ENCODE measurements at places on chromosomes 12 and 14.

DNA sequence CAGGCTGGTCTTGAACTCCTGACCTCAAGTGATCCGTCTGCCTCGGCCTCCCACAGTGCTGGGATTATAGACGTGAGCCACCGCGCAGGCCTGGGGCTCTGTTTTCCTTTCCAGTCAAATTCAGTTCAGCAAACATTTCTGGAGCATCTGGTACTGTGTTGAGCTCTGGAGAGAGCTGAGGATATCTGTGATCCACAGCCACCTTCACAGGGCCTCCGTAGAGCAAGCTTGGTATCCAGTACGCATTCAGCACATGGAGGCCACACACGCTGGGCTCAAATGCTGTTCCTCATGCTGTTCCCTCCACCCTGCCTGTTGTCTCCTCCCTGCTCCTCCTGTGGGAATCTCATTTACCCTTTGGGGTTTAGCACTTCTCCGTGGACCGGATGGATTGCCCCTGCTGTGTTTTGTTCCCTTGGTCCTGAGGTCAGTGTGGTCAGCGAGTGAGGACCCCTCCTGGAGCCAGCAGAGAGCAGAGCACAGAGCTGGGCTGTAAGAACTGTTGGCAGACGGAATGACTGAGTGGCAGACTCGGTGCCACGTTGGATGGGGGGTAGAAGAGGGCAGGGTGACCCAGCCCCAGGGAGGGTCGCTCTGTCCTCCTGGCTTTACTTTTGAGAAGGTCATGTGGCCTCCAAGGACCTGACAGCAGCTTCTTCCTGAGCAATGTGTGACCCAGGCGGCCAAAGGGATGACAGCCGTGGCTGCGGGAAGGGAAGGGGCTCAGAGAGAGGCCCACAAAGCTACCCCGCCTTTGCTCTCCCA lies 891 bp downstream of the RPS6KL1 start:
- no peak for DNase-seq

DNA sequence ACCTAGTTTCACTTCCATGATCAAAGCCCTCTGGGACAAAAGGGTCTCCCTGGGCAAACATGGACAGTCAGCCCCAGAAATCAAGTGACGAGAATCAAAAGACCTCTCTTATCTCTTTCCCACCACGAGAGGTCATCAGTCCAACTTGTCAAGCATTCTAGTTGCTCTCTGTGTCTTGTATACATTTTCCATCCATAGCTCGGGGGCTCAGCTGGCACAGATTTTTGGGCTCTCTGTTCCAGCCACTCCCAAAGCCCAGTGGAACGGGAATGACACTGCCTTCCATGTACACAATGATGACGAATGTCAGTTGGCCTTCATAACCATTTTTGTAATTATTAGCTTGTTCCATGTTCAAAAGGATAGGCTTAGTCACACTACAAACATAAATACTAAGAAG lies 29.7 kb downstream of the NOS1 start:
- DNase-seq, result no peak

DNA sequence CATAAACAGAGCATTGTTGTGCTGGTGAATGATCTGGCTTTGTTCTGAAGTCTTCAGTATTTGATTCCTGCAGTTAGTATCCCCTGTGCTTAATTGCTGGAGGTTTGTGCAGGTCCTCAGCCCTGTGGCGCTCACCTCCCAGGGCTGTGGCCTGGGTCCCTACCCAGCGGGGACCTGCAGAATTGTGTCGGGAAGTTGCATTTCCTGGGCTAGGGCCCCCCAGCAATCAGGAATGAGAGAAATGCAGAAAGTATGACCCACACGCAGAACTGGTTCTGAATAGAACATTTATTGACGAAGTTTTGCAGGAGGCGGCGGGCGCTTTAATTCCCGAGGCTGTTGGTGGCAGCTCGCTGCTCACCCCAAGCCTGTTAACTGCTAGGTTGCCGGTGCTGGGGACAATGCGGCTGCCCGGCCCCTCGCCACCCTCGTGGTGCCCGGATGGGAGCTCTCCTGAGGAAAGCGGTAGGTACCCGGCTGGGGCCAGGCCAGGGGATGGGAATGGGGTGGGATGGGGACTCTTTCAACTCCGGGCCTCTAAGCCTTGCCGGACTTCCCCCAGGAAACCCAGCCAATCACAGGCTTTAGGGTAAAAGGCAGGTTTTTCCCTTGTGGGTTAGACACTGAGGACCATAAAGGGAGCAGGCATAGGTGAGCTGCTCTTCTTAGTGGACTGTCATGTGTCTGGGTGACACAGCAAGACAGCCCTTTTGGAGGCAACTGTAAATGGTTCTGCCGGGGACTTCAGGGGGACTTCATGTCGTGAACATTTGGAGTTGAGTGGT lies 11.6 kb downstream of the PLEKHG3 start:
- DNase-seq, result no peak

- DNase-seq, result no peak
Measured at GRCh38 chr14:87282266-87282665, 710.7 kb downstream of the GALC start.

DNA sequence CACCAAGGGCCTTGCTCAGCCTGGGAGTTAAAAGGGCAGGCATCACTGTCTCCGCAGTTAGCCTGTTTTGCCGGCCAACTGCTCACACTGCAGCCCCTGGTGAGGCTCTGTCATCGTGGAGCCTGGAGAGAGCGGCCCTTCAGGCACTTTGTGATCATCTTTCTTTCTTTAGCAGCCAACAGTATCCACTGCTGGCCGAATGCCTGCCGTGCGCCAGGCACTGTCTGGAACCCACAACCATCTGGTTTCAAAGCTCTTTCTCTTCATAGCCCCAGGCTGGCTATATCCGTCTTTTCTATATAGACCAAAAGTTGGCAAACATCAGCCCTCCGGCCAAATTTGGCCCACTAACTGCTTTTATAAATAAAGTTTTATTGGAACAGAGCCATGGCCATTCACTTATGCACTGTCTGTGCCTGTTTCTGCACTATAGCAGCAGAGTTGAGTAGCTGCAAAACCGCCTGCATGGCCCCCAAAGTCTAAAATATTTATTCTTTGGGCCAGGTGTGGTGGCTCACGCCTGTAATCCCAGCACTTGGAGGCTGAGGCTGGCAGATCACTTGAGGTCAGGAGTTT lies 29.5 kb downstream of the SLC8B1 start:
- no peak for DNase-seq

GRCh38 chr12:26938701-26939062 lies 412 bp downstream of the FGFR1OP2 start:
- DNase-seq, result peak; percentile 39

DNA sequence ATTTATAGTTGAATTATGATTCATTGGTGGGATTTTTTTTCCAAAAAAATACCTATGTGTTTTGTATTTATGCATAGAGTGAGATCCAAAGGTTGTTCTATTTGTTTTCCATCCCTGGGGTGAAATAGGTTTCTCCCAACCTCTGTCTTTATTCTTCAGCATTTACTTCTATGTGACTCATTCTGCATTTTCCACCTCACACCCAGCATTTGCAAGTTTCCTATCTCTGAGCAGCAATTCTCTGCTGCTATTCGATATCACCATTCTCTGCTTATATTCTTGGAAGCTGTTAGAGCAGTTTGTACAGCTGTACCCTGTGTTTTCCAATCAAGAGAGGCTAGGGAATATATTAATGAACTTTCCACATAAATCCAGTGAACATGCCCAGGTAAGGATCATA lies 538.9 kb downstream of the SNAPC1 start:
- DNase-seq, result no peak

DNA sequence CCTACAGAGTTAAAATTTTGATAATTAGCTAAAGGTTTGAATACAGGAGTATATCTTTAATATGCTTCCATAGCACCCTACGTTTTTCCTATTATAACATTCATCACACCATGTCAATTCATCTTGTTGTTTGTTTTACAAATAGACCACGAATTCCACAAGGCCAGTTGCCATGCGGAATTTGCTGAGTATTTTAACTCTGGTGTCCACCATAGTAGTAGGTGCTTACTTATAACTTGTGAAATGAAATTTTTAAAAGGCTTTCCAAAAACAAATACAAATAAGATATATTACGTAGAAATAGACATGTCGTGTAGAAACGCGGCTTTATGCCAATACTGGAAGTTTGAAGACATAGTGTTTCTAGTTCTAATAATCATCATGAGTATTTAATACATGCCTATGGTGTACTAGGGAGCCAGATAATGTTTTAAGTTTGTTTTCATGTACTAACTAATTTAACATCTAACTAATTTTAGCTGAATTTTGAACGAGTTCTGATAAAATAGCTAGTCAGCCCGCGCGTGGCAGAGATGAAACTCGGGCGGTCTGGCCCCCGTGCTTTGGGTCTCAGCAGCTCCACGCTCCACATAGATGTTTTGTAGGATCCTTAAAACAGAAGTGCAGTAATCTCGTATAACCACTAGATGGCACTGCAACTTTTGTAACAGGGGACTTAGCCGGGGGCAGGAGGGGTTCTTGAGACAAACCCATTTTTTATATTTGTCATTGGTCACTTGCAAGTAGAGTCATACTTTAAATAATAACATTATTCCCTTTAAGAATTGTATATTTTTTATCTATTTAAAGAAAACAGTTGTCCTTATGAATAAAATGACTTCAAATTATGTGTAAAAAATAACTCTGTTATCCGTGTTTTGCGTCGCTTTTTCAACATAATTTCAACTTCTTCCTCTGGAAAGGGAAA lies 10.2 kb downstream of the CD69 start:
- DNase-seq, result peak; percentile 90

- DNase-seq, result no peak
Measured at GRCh38 chr12:19846574-19846973, 407.3 kb downstream of the AEBP2 start.

DNA sequence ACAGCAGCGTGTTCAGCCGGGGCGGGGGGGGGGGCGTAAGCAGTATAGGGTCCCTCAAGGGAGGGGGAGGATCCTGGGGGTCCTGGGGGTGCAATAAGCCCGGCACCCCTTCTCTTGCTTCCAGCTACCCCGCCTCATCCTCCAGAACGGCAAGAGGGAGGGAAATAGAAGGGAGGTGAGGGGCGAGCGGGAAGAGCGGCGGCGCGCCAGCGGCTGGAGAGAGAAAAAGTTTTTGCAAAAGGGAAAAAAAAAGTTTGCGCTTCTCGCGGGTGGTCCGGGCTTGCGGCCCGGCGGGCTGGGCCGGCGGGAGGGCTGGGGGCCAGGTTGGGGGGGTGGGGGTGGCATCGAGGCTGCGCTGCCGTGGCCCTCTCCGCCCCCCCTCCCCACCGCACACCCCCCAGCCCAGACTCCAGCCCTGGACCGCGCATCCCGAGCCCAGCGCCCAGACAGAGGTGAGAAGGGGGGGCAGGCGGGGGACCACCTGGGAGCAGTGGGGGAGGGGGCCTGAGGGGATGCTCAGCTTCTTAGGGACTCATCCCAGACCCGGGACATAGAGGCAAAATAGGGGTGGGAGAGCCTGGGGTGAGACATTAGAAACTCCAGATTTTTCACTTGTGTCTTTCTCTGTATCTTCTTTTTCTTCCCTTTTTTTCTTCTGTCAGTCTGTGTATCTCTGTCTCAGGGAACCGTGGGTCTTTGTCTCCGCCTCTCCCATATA lies at the start of gene GLI1:
Gene GLI1, plus strand, starts transcription at position 36 of the 718 bp plus-strand sequence. CDS start 3,907 bp downstream, outside the sequence.
- DNase-seq, result no peak

GRCh38 chr12:83089575-83089974 lies 402.9 kb downstream of the TMTC2 start:
- DNase-seq, result no peak

DNA sequence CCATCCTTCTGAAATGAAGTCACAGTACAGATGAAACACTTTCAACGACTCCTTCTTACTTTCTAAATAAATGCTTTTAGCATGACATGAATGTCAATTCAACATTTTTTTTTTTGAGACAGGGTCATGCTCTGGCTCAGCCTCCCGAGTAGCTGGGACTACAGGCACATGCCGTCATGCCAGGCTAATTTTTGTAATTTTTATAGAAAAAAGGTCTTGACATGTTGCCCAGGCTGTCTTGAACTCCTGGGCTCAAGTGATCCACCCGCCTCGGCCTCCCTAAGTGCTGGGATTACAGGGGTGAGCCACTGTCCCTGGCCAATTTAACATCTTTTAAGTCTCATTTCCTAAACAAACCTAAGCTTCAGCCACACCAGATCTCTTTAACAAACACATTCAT lies 16.4 kb downstream of the GALNT6 start:
- DNase-seq, result no peak

GRCh38 chr14:96214793-96215192 lies 10.2 kb downstream of the BDKRB2 start:
- DNase-seq, result no peak

- no peak for DNase-seq
Measured at GRCh38 chr12:3768911-3769447, 16.1 kb upstream of the CRACR2A start.

DNA sequence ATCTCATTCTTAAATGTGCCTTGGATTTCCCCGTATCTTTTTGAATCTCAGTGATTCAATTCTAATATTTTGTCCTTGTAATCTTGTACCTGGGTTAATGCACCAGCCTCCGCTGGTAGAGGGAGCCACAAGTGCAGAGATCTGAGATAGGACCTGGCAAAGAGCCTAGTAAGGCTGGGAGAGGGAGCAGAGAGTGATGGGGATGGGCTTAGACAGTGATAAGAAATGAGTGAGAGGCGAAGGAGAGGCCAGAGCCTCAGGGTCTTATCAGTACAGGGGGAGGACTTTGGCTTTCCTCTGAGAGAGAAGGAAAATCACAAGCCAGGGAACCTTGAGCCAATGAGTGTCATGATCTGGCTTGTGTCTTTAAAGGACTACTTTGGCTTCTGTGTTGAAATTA lies 30.5 kb upstream of the LMNTD1 start:
- no peak for DNase-seq

- no peak for DNase-seq
Measured at GRCh38 chr12:107221913-107222312, 128.6 kb upstream of the CRY1 start.

- DNase-seq, result no peak
Measured at GRCh38 chr12:130680451-130680990, 35.6 kb downstream of the RIMBP2 start.

DNA sequence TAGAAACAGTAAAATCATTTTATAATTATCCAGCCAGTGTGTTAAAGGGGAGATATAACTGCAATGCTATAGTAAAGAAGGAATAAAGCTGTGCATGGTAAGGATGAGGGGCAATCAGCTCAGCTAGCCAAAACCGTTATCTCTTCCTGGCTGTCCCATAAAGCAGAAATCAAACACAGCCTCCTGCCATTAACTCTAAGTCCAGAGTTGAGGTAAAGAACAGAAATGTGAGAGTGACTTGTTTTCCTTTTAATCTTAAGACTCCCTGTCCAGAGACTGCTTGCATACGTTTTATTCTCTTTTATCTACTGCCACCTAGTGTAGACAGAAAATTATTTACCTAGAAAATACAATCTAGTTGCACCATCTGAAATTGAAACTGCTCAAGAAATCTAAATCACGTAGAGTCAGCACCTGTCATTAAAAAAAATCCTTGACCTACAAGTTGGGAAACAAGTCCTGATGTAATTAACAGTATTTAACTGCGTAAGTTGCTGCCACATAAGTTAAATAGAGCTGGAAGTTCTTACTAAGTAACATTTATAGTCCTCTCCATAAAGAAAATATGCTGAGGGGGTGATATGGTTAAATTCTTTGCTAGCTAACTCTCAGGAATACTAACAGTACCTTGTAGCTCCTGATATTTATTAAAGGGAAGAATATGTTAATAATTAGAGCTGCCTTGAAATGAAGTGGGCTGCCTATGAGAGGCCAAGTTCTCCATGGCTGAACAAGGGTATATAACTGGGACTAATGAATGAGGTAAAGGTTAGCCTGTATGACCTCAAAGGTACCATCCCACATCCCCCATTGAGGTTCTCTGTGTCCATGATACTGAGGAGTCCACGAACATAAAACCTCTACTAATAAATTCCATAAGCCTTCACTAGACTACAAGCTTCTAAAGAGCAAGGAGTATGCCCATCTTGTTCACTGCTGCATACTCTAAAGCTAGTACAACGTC lies 62.7 kb downstream of the GALNT4 start:
- peak; percentile 71 for DNase-seq

- no peak for DNase-seq
Measured at GRCh38 chr14:61416591-61416990, 95.2 kb downstream of the PRKCH start.

Data from CD4-positive, alpha-beta T cell treated with Interleukin-21 for 1 hour (primary cell).